ENCODE measurements at places on chromosomes 16 and 17.

- no peak for DNase-seq
Measured at GRCh38 chr16:24046442-24046841, 209.7 kb upstream of the CACNG3 start.

- DNase-seq: peak; percentile 62
Measured at GRCh38 chr16:27428026-27428785, 26.2 kb downstream of the IL21R start.

GRCh38 chr16:73542885-73543284, 495.0 kb upstream of the ZFHX3 start:
- no peak for DNase-seq

- DNase-seq: peak; percentile 65
Measured at GRCh38 chr16:89289428-89290395, 72.2 kb downstream of the ZNF778 start.

DNA sequence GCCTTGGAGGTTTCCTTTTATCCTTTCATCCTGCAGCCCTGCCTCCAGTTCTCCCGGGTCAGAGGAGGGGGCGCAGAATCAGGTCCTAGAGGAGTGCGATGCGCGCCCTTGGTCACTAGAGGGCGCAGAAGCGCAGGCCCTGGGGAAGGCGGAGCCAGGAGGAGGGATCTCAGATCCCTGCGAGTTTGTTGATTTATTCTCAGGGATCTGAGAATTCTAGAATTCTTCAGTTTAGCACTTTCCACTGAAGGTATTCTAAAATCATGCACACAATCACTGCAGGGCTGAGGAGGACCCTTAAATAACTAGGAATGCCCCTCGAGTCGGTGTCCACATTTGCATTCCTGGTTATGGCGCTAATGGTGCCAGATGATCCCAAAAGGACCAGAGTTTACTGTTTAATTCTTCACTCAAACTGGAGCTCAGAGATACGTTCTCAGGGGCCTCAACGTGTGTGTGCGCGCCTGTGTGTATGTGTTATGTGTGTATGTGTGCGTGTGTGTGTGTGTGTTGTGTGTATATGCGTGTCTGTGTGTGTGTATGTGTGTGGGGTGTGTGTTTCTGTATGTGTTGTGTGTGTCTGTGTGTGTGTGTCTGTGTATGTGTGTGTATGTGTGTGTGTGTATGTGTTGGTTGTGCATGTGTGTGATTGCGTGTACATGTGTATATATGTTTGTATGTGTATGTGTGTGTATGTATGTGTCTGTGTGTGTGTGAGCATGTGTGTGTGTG, 6.9 kb upstream of the ELAC2 start:
- DNase-seq: peak; percentile 65

GRCh38 chr17:58694302-58694701, 1.9 kb downstream of the RAD51C start:
- no peak for DNase-seq

DNA sequence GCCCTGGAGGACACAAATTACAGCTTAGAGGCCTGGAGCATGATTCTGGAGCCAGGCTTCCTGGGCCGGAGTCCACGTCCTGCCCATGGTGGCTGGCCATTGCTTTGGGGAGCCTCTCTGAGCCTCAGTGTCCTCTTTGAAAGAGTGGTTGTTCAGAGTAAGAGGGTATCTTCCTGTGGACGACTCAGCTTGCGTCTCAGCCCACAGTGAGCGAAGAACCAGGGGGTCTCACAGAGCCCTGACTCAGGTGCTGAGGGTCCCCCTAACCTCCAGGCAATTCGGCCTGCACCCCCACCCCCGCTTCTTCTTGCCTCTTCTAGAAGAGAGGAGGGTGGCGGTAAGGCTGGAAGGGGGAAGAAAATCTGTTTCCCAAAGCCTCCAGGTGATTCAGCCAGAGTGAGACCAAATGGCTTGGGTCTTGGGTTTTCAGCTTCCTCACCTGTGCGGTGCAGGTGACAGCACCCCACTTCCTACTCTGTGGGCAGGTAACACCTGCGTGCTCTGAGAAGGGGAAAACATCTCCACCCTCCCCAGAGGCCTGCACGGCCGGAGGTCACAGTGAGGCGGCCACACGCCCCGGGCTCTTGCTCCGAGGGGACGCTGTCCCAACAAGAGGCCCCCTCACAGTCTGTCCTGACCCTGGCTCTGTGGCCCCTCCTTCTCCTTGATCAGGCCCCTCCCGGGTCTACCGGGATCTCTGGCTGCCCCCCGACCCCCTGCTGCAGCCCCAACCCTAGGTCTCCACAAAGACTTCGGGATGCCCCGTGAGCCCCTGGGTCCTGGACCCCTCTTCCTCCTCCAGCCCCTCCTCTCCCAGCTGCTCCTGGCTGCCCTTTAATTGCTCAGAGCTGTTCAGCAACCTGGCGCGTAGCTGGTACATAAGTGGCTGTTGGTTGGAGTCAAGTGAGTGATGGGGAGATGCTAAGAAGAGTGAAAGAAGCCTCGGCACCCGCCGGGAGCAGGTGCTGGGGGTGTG, 119.2 kb downstream of the METRNL start:
- no peak for DNase-seq

DNA sequence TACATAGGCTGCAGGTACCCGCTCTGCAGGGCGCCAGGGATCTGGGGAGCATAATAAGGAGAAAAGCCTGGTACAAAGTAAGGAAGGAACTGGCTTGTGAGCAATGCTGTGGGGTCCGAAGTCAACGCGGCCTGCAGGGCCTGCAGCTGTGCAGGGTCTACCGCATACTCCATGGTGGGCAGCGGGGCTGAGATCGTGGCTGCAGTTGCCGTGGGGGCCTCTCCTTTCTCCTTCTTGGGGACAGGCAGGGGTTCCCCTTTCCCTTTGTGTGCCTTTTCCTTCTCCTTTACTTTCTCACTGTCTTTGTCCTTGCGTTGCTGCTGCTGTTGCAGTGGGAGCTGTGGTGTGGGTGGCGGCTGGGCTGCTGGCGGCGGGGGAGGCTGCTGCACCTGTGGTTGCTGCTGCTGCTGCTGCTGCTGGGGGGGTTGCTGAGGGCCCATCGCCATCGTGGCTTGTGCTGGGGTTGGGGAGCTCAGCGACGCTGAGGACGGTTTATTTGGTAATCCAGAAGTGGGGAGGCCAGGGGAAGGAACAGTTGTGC, 259.6 kb downstream of the ZFHX3 start:
- no peak for DNase-seq

DNA sequence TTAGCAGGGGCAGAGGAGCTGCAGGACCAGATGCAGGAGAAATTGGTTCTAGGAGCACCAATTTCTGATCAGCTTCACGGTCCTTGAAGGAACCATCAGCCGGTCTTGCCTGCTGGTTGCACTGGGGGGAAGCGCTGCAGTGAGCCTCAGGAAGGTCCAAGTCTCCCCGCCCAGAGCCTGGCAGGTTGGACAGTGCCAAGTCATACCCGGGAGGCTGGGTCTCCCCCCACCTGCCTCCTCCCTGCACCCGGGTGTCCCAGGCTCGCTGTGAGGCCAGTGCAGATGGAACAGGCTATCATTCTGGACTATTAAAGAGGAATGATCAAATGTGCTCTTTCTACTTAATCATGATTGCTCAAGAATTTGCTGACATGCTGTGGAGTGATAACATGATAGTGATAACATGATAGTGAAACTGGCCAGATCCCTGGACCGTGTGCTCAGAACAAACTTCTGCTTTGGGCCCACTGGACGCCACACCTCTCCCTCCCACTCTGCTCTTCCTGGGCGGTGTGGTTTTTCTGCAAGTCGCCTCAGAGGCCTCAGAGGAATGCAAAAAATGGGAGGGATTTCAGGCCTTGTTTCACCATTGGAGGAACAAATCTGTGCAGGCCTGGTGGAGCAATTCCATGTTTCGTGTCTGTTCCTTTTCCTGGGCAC, 236.0 kb downstream of the IRF8 start:
- no peak for DNase-seq

- no peak for DNase-seq
Measured at GRCh38 chr16:72464597-72465368, 292.8 kb upstream of the PMFBP1 start.

- DNase-seq: no peak
Measured at GRCh38 chr17:7704601-7705268, at the start of gene EFNB3. TSS of gene EFNB3 (plus strand) at chr17:7705202. CDS start at chr17:7705599, 397 bp downstream.

DNA sequence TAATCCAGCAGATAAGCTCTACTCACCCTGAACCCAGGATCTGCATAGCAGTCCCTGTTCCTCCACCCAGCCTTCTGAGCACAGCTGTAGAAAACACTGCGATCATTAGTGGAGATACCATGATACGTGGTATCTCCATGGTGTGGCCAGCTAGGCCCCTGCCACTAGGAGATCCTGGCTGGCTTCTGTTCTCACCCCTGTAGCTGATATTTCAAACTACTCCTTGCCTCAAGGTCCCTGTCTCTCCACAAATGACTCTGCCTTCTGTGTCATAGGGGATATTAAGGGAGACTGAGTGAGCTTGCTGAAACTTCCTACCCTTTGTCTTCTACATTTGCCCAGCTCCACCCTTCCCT, 44.3 kb downstream of the ERN1 start:
- DNase-seq: no peak

GRCh38 chr17:78952706-78953105, 27.0 kb downstream of the LGALS3BP start:
- DNase-seq: no peak

GRCh38 chr17:81453712-81454111, 58.5 kb downstream of the BAHCC1 start:
- DNase-seq: peak; percentile 35

DNA sequence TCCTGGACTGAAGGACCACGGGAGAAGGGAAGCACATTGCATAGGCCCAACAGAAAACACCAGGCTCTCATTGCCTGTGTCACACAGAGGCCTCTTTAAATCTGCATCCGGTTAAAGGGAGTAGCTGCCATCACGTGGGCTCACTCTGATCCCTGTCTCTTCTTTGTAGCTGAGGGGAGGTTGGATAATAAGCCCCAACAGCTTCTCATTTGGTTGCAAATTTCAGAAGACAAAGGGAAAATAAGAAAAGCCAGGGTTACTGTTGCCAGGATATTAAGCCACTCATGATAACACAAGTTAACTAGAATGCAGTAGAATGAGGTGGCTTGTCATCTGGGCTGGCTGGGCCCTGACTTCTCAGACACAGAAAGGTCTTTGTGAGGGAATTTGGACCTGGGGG, 325.1 kb upstream of the ERCC4 start:
- DNase-seq: no peak

DNA sequence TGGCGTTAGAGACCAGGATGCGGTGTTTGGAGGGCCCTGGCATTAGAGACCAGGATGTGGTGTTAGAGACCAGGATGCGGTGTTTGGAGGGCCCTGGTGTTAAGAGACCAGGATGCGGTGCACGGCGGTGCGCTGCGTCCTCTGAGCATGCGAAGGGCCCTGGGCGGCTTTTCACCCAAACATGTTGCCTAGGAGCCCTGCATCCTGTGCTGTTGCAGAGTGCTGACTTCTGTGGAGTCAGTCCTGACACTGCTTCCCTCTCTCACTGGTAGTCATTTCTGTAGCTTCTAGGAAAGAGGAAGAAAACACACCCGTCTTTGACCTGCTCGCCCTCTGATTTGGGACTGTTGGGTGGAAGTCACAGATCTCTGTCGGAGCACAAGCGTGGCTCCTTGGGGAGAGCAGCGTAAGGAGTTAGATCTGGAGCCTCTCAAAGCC, 141.2 kb downstream of the LAT start:
- peak; percentile 6 for DNase-seq
